Right lobe of liver (tissue), 6 donors: ENCODE measurements at places on chromosomes 11 and 22.

DNA sequence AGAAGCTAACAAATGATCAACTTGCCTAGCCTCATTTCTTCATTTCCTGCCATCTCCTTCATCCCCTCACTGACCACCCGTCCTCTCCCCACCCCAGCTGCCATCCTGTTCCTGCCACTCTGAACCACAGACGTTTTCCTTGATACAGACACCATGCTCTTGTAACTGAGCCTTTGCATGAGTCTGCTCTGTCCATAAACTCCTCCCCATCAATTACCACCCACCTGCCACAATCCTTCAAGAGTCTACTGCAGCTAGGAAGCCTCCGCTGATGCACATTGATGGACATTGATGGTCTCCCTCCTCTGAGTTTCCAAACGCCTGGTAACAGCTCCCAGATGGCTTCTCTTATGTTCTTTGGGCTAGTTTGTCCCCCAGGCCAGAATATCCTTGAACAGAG lies 193.8 kb downstream of the DBX1 start:
- H3K4me1 ChIP-seq, result no peaks in the 10 kb centered on the region
- DNase-seq, result no peak
- no peaks in the 10 kb centered on the region for H3K36me3 ChIP-seq
- H3K27ac ChIP-seq, result no peak overlapping the region

DNA sequence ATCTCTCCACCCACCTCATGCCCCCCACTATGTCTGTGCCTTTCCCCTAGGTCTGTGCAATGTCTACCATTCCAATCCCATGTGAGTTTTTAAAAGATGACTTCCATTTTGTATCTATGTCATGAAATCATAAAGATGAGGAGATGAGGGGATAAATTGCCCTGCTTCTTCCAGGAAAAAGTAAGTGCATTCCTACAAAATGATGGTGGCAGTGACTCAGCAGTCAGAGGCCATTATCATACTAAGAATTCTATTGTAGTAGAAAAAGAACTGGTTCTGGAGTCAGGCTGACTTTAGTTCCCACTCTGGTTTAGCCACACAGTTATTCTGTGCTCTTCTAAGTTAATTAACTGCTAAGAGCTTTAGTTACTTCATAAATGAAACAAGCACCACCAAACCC lies 89.6 kb upstream of the API5 start:
- H3K27me3 ChIP-seq, result no peaks in the 10 kb centered on the region
- DNase-seq, result no peak
- no peaks in the 10 kb centered on the region for H3K4me1 ChIP-seq
- no peak overlapping the region for H3K27ac ChIP-seq
- H3K4me3 ChIP-seq, result no peak overlapping the region

GRCh38 chr11:126416542-126417090 lies 61.1 kb downstream of the ST3GAL4 start:
- peak; percentile 85 for DNase-seq
- peak overlapping the region; percentile 37 for H3K27ac ChIP-seq
- no peaks in the 10 kb centered on the region for H3K36me3 ChIP-seq

DNA sequence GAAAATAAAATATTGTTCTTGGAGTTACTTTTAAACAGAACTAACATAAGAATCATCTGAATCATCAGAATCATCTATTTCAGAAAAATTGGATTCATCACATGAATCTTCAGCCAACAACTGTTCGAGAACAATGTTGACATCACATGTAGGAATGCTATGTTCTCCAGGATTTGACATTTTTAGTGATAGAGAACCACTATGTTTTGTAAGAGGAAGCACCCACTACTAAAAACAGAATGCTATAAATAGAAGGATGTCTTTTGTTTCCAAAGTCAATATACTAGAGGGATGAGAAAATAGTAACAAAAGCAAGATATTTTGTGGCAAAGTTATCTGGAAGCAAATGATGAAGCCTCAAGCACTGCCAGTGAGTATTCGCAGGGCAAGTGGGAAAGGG lies 263.4 kb upstream of the DDI1 start:
- no peaks in the 10 kb centered on the region for H3K4me1 ChIP-seq
- DNase-seq, result no peak
- no peak overlapping the region for H3K4me3 ChIP-seq
- no peaks in the 10 kb centered on the region for H3K27me3 ChIP-seq
- H3K27ac ChIP-seq, result no peak overlapping the region

DNA sequence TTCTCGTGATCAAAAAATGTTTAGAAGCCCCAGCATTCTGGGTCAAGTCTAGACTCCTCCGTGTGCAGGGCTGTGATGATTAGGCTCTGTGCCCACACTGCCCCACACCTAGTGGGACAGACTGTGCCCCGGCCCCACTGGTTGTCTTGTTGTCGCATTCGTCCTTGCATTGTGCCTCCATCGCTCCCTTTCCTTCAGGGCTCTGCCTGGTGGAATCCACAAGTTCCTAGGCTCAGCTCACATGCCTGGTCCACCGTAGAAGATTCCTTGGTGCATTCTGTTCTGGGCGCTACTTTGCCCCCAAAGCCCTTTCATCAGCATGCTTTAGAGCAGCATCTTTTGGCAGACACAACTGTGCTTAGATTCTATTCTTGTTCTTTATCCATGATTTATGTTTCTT lies 23.5 kb upstream of the THY1 start:
- H3K27me3 ChIP-seq, result no peaks in the 10 kb centered on the region
- no peaks in the 10 kb centered on the region for H3K4me1 ChIP-seq
- DNase-seq, result no peak
- no peak overlapping the region for H3K27ac ChIP-seq
- H3K4me3 ChIP-seq, result no peak overlapping the region

GRCh38 chr11:35804451-35805040 lies 139.3 kb upstream of the LDLRAD3 start:
- H3K27ac ChIP-seq, result no peak overlapping the region
- H3K4me3 ChIP-seq, result no peak overlapping the region
- DNase-seq, result no peak

DNA sequence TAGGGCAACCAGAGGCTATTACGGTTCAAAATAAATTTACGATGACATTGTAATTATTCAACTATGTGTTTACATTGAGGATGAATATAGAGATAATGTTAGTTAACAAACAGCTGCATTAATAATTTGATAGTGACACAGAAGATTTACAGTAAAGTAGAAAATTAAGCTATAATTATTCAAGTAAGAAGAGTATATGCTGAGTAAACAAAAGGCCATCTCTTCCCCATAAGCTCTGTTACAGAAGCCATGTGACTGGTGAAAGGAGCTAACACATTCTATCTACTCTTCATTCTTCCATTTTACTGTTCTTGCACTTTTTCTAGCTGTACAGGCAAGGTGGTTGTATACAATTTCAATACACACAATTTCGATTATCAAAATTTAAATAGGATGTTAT lies 54.2 kb downstream of the IMMP1L start:
- H3K27ac ChIP-seq, result no peak overlapping the region
- DNase-seq, result no peak
- H3K4me1 ChIP-seq, result no peaks in the 10 kb centered on the region
- H3K36me3 ChIP-seq, result no peaks in the 10 kb centered on the region
- no peaks in the 10 kb centered on the region for H3K27me3 ChIP-seq

DNA sequence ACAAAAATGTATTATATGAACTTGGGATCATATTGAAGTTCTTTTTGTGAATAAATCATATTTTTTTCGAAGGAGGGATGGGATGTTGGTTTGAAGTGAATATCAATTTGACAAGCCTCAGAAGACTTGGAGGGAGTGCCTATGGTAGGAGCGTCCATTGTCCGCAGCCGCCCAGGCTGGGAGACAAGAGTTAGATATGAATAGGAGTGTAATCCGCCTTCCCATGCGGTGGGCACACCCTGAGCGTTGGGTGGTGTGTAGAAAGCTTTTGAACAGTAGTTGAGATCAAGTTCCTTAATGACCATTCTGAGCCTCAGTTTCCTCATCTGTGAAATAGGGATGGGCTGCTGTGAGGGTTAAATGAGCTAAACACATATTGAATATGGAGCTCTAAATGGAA lies 7.0 kb downstream of the CD82 start:
- no peak for DNase-seq
- no peak overlapping the region for H3K4me3 ChIP-seq
- H3K4me1 ChIP-seq, result peaks cover 19% of the 10 kb centered on the region
- H3K27me3 ChIP-seq, result no peaks in the 10 kb centered on the region

GRCh38 chr11:67633758-67634365 lies 4.1 kb upstream of the NUDT8 start:
- H3K27ac ChIP-seq, result no peak overlapping the region
- H3K27me3 ChIP-seq, result no peaks in the 10 kb centered on the region
- no peak for DNase-seq
- H3K36me3 ChIP-seq, result no peaks in the 10 kb centered on the region
- no peak overlapping the region for H3K4me3 ChIP-seq
- H3K4me1 ChIP-seq, result no peaks in the 10 kb centered on the region

DNA sequence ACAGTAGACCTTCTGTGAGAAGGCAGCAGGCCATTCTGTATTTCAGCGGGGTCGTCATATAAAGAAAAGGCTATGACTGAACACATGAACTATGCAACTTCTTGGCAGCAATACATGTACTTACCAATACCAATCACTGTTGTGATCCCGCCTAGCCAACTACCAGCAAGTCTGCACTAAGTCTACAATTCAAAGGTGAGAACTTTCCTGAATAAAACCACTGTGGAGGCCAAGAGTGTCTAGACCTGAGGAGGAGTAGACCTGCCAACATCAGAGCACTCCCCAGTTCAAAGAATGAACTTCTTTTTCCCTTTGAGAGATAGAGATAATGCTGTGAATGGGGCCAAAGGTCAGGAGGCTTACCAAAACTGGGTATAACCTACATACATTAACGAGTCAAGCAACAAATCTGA lies 108.2 kb downstream of the SIK3 start:
- peak overlapping the region; percentile 23 for H3K27ac ChIP-seq
- no peak overlapping the region for H3K4me3 ChIP-seq
- no peaks in the 10 kb centered on the region for H3K27me3 ChIP-seq
- peak; percentile 66 for DNase-seq

GRCh38 chr11:108601150-108601549 lies 7.6 kb upstream of the EXPH5 start:
- H3K4me1 ChIP-seq, result no peaks in the 10 kb centered on the region
- no peaks in the 10 kb centered on the region for H3K27me3 ChIP-seq
- no peak overlapping the region for H3K27ac ChIP-seq
- H3K4me3 ChIP-seq, result no peak overlapping the region
- no peaks in the 10 kb centered on the region for H3K36me3 ChIP-seq
- no peak for DNase-seq
